ENCODE measurements at places on chromosomes 7 and 10.

DNA sequence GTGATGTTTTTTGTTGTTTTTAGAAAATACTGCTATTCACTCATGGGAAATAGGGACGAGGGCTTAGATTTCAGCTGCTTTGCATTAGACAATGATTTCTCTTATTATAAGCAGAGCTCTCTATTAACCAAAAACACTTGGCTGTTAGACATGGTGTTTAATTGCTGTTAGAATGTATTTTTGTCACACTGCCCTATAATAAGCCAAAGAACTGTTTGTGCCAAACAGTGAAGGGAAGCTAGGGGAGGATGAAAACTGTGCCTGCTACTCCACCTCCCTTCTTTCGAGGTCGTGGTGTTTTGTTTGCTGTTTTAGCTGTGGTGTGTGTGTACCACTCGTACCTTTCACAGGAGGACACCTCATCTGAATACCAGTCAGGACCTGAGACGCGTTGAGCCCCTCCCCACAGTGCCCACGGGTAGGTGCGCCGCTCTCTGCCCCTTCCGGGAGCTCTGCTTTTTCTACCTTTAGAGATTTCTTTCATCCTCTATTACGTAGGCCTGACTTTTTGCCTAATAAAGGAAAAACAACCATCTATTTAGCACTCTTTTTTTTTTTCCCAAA lies 57.9 kb downstream of the CUX1 start:
- DNase-seq, result no peak

DNA sequence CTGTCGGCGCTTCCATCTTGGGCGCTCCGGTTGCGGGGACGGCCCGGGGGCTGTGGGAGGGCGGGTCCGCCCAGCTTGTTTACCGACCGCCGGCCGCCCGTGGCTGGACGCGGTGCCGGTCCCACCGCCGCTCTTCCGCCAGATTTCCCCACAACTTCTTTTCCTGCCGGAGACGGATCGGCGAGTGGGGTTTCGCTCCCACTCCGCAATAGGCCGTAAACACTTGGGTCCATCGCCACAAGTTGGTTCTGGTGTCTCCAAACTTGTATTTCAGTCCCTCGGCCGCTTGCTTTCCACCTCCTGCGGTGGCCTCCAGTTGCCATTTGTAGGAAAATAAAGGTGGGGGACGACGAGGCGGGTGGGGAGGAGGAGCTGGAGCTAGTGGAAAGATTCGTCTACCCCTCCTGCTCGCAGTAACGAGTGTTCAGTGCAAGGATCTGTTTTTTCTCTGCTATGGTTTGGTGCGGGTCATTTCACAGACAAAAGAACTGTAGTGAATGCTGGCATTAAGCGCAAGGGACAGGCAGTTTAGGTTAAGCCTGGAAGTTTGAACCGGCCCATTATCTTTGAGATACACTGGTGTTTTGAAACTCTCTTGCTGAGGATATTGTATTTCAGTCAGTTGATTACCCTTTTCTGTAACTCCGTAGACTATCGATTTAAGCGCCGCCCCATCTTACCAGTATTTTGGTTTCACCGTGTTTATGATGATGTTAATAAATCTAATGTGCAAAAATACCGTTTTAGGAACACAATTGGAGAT lies 24.3 kb upstream of the ZRANB1 start:
- no peak for DNase-seq

- DNase-seq, result no peak
Measured at GRCh38 chr7:149849174-149849573, 11.0 kb downstream of the ZNF862 start.

GRCh38 chr10:69914398-69915214 lies 112.9 kb downstream of the COL13A1 start:
- no peak for DNase-seq

GRCh38 chr10:98417973-98418664 lies 3.1 kb upstream of the PYROXD2 start:
- no peak for DNase-seq

GRCh38 chr7:99374111-99375064 lies at the start of gene ARPC1B:
TSS of gene ARPC1B (plus strand) at chr7:99374730. CDS start at chr7:99385715, 10,985 bp downstream.
- DNase-seq, result peak; percentile 45

DNA sequence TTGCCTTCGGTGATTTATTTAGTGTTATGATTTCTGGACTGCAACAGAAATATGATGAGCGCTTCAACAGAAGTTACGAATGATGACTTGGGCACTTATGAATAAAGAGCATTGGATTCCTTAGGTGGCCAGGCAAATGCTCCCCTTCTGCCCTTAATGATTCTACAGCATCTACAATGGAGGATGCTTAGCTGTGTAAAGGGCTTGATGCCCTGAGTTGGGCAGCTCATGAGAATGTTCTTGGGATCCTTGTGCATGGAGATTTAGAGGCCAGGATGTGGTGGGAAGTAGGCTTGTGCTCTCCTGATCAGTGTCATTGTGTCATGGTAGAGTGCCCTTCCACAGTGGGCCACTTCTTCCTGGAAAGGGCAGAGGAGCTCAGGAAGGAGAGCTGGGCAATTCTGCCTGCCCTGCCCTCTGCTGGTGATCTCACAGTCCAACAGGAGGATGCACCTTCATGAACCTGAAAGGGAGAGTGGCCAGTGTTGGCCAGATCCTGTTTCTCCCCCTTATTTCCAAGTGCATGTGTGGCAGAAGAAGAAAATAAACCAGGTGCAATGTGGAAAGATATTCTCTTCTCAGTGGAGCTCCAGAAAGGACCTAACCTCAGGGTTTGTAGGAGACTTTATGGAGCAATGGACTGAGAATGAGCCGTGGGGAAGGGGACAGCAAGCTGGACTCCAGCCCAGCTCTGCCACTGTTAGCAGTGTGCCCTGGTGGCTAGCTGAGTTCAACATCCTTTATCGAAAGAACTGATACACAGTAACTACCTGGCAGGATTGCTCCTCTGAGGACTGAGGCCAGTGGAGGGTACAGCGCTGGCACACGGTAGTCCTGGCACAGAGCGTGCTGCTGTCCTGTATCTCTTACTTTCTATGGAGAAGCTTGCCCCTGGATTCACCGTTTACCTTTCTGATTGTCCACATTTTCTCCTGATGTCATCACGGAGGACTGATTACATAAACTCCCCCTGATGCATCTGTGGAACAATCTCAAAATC lies 182.9 kb downstream of the BMPER start:
- DNase-seq, result no peak

GRCh38 chr10:49594594-49594993 lies 15.5 kb upstream of the SLC18A3 start:
- DNase-seq, result no peak

- DNase-seq, result peak; percentile 73
Measured at GRCh38 chr10:109889867-109890266, 33.4 kb downstream of the XPNPEP1 start.

DNA sequence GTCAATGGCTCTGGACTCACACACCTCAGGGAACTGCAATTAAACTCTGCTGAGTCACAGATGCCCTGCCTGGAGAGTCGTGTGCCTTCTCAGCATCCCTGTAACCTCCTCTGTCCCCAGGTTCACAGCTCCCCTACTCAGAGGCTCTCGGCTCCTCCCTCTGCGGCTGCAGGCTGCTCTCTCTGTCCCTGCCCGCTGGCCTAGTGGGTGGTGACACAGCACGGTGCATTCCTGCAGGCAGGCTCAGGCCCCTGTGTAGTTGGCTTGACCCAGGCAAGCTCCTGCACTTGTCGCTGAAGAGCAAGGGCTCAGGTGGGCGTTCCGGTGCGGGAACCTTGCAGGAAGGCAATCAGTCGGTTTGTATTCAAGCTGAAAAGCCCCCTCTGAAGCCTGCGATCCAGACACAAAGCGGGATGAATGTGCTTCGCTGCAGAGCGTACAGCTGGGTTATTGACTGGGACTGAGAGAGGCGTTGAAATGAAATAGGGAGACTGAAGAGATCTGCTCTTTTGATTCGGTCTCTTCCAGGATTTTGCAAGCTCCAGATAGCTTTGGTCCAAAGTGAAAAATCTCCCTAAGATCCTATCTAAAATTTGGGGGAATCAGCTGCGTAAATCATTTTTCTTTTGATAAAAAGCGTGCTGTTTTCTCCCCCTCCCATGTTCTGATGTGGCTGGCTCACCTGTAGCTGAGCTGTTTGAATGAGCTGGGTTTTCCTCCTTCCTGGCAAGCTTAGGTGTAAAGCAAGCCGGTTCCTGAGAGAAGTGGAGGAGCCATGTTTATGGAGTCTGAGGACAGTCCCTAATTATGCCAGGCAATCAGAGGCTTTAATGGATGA lies 208.7 kb upstream of the PHYHIPL start:
- DNase-seq, result no peak

GRCh38 chr7:80662252-80662651 lies 23.8 kb downstream of the CD36 start:
- no peak for DNase-seq

DNA sequence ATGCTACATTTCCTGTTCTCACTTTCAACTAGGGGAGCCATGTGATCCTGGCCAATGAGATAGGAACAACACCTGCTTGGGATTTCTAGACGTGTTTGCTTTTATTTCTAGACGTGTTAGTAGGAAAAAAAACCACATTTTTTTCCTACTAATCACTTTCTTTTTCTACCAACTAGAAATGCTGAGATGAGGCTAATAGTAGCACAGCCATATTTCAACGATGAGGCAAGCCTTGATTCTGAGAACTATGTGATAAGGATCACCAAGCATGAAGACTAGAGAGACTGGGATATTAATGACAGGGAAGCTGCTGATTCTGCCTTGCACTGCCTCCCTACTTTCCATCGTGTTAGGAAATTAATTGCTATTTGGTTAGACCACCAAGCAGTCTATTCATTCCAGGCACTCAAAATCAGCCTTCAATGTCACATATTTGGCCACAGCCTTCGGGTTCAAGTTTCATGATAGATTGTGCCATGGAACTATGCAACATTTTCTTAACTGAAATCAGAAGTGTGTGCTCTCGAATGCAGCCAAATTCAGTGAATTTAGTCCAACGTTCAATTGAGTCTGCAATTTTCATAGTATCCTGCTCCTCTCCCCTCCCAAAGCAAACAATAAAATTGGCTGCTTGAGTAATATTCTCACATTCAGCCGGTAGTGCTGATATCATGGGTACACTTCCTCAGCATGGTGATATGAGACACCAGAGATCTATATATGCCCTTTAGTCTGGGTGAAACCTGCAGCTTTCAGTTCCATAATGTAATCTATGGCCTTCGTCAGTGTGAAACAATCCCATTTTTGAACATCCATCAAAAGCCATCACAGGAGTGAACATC lies 98.1 kb downstream of the GPR37 start:
- peak; percentile 14 for DNase-seq

- no peak for DNase-seq
Measured at GRCh38 chr10:132651511-132652029, 114.0 kb downstream of the INPP5A start.

- no peak for DNase-seq
Measured at GRCh38 chr7:3279147-3279818, 21.8 kb upstream of the SDK1 start.

GRCh38 chr10:98006266-98006665 lies 24.2 kb downstream of the CRTAC1 start:
- no peak for DNase-seq

- DNase-seq, result no peak
Measured at GRCh38 chr10:85741626-85742300, 624.8 kb downstream of the GRID1 start.

- DNase-seq, result no peak
Measured at GRCh38 chr7:138137423-138138171, 61.3 kb downstream of the AKR1D1 start.

GRCh38 chr7:39300276-39300675 lies 265.9 kb upstream of the YAE1 start:
- DNase-seq, result no peak

GRCh38 chr7:19248681-19249080 lies 103.5 kb upstream of the FERD3L start:
- no peak for DNase-seq

DNA sequence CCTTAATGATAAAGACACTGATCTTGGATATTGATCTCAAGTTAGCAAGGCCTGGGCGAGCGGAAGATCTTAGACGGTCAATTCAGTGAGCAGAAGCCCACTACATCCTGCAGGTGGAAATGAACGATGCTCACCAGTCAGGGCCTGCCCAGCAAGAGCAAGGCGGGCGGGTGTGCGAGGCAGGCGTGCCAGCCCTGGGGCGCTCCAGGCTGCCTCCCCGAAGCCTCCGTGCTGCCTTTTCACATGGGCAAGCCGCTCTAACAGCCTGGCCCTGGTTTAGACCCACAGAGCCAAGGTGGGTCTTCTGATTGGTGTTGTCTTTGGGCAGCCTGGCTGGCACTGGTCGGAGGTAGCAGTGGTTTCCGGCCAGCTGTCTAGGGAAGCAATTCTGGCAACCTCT lies 475.1 kb upstream of the FOXK1 start:
- no peak for DNase-seq

DNA sequence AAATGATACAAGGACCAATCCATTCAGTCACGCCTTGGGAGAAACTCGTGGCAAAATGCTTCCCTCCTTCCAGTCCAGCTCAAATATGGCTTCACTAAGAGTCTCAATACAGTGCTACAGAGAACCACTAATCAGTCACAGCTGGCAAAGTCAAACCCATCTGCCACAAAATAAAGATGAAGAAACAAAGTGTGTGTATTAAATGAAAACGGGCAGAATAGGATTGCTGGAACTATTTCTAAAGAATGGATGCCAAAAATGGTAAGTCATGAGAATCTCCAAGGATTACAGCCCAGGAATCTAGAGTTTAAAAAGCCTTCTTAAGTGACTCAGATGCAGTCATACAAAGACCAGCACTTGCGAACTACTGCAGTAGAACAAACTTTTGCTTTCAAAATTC lies 61.9 kb downstream of the CACUL1 start:
- DNase-seq, result peak; percentile 10

DNA sequence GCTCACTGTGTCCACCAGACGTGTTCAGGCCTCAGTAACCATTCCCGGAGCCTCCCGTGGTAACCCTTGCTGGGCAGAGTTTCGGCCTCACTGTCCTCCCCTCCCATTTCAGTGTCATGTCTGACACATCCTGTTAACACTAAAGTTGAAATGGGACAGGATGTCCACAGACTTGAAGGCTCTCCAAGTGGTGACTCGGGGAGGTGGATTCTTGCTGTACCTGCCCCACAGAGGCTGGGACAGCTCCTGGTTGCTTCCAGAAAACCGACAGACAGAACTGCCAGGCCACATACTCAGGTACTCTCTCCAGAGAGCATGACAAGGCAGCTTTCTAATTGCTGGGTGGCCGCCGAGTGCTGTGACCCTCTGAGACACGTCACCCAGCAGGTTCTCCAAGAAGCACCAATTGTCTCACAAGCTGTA lies 17.9 kb upstream of the CYTH3 start:
- no peak for DNase-seq

- DNase-seq, result no peak
Measured at GRCh38 chr7:136940122-136940521, 71.7 kb downstream of the CHRM2 start.

- no peak for DNase-seq
Measured at GRCh38 chr10:48556713-48557112, 48.2 kb downstream of the ARHGAP22 start.

DNA sequence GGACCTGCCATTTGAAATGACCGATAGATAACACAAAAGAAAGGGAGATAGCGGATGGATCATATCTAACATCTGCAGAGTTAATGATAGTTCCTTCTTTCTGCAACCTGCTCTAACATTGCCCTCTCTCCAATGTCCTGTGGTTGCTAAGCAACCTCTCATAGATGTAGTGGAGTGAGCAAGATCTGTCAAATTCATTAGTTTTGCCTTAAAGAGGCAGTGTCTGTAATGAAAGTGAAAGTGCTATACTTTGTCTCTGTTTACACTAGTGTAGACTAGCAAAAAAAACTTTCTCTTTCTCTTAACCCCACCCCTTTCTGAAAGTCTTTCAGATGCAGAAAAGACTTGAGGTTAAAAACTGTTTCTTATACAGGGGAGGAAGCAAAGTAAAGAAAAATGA lies 1196.9 kb downstream of the SORCS3 start:
- peak; percentile 52 for DNase-seq
